Daoy (cell line): ENCODE measurements at places on chromosomes 11 and 22. TPM values are rescaled to one million over a fixed set of nuclear protein-coding genes. Genes with fewer than 3 reads are reported as not detected.

NLRX1 gene
- total RNA-seq: 4.3 and 9.7 TPM in 2 replicates

TSPAN32 gene
- total RNA-seq: not detected in 2 replicates

CRYAB gene
- total RNA-seq: not detected in 2 replicates

SCGB1A1 gene
- total RNA-seq: not detected in 2 replicates

PLAAT2 gene
- total RNA-seq: 4.1 TPM in 1 of 2 replicates, not detected in the other

OR2AG2 gene
- 0.03 TPM in 1 of 2 replicates, not detected in the other for total RNA-seq
